ENCODE measurements at places on chromosomes 2 and 18.

GRCh38 chr18:75393721-75394120 is 33.8 kb downstream of the SMIM21 start:
- DNase-seq: no peak

- DNase-seq: no peak
Observed at GRCh38 chr2:121491518-121491917, 39.2 kb upstream of the RNU4ATAC start.

- no peak for DNase-seq
Observed at GRCh38 chr18:24935896-24936295, 416.1 kb downstream of the ZNF521 start.

GRCh38 chr18:11034884-11035283 is 114.5 kb downstream of the PIEZO2 start:
- DNase-seq: no peak

DNA sequence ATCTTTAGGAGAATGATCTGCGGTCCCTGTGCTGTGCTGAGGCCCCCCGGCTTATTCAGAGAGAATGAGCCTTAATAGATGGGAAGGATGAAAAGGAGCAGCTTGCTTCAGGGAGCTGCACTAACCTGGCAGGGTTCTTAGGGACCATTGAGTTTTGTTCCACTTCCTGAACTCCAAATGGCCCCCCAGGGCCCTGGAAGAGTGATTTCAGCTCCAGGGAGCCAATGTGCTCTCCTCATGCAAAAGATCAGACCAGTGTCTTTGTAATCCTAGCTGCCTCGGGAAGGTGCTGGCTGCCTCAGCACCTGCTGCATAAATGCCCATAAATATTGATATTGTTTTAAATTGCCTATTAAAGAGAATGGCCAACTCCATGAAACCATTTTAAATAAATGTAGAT is 210.2 kb downstream of the NCK2 start:
- DNase-seq: no peak

GRCh38 chr18:25279961-25280360 is 72.0 kb downstream of the ZNF521 start:
- DNase-seq: no peak

GRCh38 chr18:46718501-46719341 is 38.1 kb downstream of the ST8SIA5 start:
- DNase-seq: no peak

GRCh38 chr2:206387808-206388207 is 55.5 kb upstream of the ADAM23 start:
- DNase-seq: no peak

DNA sequence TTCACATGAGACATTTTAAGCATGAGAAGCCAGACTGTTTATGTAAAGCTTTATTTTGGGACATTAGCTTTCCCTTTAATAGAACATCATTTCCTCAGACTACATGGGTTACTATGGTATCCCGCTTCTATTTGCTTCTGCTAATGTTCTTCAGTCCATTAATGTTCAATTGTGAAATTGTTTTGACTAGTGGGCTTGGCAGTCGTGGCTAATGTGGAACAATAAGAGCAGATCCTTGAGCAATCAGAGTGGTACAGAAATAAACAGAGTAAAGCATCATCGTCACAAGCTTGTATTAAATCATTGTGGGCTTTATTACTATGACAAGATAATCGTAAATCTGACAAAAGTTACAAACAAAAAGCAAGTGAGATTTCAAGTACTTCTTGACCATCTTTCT is 60.2 kb downstream of the PDE1A start:
- no peak for DNase-seq

DNA sequence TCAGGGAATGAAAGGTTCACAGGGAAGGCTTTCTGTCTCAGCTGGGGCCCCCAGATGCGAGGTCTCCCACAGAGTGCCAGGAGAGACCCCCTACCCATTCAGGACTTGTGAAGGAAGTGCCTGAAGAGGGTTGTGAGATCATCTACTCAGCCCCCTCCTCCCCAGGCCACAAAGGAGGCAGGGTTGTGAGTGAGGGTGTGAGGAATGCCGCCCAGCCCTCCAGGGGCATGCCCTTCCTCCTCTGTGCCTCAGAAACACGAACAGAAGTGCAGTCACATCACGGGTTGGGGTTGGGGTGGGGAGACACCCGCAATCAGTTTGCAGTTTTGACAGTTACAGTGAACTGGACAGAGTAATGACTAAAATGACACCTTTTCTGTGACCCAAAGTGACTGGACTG is 5.0 kb downstream of the MAL start:
- no peak for DNase-seq

GRCh38 chr2:173286153-173286809 is 68.4 kb upstream of the CDCA7 start:
- DNase-seq: peak; percentile 57

GRCh38 chr2:39737661-39738060 is 41.4 kb downstream of the THUMPD2 start:
- DNase-seq: no peak

DNA sequence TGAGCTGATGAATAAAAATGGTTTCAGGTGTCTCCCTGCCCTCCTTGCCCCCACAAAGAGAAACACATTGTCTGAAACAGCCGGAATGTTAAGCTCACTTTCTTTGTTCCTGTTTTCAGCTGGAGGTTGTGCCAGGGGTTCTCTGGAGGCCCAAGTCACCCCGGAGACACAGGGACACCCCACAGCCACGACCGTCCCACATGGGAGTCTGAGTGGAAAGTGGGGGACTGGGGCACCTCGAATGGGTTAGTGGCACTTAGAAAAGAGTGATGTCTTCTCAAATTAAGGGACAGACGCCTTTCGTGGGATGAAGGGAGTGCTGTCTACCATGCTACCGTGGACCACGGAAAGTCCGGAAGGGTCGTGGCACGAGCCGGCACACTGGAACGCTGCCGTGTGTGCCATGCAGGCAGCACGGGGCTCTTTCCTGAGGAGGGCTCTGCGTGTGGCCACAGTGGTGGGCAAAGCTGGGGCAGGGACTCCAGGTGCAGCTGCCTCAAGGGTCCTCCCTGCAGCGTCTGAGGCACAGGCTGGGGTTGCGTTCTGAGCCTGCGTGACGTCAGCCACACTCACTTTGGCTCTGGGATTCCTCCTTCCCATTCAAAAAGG is 39.4 kb upstream of the CTDP1 start:
- no peak for DNase-seq

GRCh38 chr2:219405958-219406860 is 12.0 kb upstream of the DES start:
- DNase-seq: no peak

- DNase-seq: no peak
Observed at GRCh38 chr2:232493701-232494474, 6.3 kb upstream of the ECEL1 start.

DNA sequence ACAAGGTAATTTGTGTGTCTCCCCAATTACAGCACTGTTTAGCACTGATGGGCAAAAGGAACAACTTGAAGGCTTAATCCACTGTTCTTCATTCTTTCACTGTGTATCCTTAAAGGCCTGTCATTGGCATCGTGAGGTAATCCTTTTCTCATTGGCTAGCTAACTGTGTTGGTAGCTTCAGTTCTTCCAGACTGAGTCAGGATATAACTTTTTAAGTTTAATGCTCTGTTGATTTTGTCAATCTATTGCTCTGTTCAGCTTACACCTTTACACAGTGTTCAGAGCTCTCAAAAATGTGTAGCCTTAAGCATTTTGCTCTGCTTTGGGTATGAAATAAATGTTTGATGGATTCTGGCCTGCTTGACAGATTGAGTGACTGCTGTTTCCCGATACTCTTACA is 148.2 kb downstream of the KIAA1328 start:
- no peak for DNase-seq

DNA sequence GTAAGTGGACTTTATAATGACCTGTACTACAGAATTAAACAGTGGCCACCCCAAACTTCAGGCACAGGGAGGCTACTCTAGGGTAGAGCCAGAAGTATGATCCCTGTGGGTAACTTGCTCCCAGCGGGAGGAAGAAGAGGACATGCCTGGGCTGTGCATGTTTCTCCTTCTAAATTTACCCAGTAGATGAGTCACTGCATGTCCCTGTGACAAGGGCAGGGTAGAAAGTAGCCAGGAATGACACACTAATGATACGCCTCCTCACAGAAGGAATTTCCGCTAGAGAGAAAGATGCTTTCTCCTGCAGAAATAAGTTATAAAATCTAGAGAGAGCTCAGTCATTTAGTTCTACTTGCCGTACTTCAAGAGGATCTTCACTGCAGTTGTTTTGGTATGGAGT is 7.5 kb downstream of the ACYP2 start:
- DNase-seq: no peak

- no peak for DNase-seq
Observed at GRCh38 chr2:179605341-179605740, 256.1 kb downstream of the ZNF385B start.

GRCh38 chr2:1511455-1511854 is 98.2 kb downstream of the TPO start:
- DNase-seq: no peak

GRCh38 chr2:209901172-209901571 is 101.3 kb upstream of the RPE start:
- no peak for DNase-seq

GRCh38 chr2:144607891-144608521 is 88.1 kb upstream of the ZEB2 start:
- no peak for DNase-seq

GRCh38 chr2:12417786-12418185 is 298.9 kb upstream of the TRIB2 start:
- no peak for DNase-seq

- no peak for DNase-seq
Observed at GRCh38 chr2:68320118-68320641, 431 bp upstream of the CNRIP1 start.

DNA sequence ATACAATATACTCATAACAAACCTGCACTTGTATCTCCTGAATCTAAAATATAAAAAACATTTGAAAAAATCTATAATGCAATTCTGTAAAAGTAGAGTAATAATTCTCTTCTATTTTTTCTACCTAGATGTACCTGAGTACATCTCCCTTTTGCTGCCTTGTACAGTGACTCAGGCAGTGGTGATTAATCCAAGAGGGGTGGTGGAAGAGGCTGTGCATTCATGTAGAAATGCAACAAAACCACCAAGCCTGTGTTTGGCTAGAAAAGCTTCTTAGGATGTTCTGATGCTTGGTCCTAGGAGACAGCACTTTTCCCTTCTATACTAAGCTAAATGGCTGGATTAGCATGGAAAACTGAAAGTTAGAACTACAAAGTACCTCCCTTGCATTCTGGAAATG is 245.8 kb downstream of the DPP10 start:
- no peak for DNase-seq

DNA sequence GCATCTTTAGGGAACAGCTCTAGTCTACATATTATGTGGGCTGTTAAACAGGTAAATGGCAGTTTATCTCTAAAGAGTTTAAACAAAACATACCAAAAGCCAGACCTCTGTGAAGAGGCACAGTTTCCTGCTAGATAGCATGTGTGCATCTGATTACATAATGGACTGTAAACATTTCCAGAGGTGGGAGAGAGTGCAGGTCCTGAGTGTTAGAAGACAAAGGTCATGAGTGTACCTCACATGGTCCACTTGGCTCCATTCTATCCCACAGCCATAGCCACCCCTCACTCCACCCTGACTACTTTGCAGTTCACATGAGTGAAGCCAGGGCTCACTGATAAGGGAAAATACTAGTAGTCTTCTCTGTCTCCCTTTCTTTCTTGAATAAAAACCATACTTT is 233.4 kb downstream of the MTX2 start:
- no peak for DNase-seq

DNA sequence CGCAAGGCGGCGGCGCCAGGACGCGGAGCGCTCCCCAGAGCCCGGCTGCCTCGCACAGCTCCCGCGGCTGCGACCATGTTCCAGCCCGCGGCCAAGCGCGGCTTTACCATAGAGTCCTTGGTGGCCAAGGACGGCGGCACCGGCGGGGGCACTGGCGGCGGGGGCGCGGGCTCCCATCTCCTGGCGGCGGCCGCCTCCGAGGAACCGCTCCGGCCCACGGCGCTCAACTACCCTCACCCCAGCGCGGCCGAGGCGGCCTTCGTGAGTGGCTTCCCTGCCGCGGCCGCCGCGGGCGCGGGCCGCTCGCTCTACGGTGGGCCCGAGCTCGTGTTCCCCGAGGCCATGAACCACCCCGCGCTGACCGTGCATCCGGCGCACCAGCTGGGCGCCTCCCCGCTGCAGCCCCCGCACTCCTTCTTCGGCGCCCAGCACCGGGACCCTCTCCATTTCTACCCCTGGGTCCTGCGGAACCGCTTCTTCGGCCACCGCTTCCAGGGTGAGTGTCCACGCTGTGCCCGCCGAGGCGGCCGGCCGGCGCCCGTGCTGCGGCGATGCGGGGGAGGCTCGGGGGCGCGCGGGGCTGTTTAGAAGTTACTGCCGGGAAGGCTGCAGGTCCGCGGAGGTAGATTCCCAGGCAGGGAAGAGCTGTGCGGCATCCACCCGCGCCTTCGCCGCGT is 696 bp downstream of the EMX1 start:
- no peak for DNase-seq

DNA sequence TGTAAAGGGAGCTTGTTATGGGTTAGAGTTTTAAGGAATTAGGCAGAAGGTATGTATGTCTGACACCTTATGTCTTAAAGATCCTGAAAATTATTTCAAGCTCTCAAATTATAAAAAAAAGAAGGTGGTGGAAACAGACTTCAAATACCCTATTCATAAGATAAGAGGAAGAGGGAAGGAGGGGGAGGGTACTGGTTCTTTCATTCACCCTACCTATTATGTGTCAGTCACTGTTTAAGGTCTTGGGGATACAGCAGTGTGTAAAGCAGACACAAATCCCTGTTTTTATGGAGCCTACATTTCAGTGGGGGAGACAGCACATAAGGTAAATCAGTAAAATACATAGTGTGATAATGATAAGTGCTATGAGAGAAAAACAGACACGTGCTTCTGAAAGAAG is 184.4 kb downstream of the FHOD3 start:
- DNase-seq: no peak

DNA sequence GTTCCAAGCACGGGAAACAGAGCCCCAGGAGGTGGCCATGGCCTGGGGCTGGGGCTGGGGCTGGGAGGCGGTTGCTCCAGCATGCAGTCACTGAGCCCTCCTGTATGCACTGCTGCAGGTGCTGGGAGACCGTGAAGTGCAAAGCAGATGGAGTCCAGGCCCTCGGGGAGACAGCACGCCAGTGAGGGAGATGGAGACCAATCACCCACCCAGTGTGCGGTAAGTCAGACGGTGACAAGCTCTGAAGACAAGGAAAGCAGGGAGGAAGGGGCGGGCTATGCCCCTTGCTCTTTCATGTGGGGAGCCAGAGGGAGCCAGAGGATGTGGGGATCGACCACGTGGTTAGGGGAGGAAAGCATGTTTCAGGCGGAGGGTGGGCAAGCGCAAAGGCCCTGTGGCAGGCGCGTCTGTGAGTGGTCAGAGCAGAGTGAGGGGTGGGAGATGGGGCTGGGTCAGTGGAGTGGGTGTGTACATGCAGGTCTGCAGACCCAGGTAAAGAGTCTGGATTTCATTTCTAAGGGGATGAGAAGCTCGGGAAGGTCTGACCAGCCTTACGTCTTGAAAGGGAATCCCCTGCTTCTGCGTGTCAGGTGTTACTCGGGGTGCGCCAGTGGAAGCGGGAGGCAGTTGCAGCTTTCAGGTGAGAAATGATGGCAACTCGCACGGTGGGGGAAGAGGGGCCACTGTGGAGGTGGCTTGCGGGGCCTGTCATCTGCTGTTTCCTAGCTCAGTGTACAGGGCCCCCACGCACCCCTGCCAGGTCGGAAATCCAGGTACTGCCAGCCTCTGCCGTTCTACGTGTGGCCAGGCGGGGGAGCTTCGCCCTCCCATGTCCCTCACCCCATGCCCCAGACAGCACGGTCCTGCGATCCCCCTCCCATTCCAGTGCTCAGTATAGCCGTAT is 19.4 kb downstream of the RRM2 start:
- DNase-seq: no peak
